ENCODE measurements at places on chromosomes 11 and 22. TPM values are rescaled to one million over a fixed set of nuclear protein-coding genes. Genes with fewer than 3 reads are reported as not detected.

SDF2L1 gene
- 36.0 TPM for total RNA-seq

DNA sequence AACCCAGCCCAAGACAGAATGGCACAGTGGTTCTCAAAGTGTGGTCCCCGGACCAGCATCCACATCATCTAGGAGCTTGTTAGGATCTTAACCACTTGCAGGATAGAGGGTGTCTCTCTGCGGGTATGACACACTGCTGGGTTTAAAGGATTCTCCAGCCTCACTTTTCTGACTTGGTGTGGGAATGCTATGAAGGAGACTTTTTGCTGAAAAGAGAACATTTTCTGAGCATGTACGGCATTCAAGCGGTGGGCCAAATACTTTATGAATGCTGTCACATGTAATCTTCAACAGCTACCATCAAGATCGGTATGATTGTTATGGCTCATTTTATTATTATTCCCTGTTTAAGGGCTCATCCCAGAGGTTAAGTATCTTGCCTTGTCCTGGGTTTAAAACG, 1.8 kb upstream of the CD82 start:
- DNase-seq = no peak

- no peak for DNase-seq
Observed at GRCh38 chr22:29726106-29726505, 6.3 kb downstream of the CABP7 start.

DNA sequence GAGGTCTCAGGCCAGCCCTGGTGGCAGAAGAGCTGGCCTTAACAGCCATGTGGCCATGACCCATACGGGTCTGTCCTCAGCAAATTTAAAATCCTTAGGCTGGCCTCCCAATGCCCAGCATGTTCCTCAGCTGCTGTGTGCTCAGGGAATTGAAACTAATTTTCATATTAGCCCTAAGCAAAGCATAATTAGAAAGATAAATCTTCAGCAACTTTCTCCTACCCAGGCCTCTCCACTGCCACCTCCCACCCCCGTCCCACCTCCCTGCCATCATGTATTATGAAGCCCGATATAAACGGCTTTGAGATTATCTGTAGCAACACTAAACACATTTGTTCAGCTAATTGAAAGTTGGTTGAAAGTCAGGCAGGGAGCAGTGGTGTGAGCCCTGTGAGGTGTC, 178.8 kb upstream of the NTM start:
- DNase-seq = no peak

DNA sequence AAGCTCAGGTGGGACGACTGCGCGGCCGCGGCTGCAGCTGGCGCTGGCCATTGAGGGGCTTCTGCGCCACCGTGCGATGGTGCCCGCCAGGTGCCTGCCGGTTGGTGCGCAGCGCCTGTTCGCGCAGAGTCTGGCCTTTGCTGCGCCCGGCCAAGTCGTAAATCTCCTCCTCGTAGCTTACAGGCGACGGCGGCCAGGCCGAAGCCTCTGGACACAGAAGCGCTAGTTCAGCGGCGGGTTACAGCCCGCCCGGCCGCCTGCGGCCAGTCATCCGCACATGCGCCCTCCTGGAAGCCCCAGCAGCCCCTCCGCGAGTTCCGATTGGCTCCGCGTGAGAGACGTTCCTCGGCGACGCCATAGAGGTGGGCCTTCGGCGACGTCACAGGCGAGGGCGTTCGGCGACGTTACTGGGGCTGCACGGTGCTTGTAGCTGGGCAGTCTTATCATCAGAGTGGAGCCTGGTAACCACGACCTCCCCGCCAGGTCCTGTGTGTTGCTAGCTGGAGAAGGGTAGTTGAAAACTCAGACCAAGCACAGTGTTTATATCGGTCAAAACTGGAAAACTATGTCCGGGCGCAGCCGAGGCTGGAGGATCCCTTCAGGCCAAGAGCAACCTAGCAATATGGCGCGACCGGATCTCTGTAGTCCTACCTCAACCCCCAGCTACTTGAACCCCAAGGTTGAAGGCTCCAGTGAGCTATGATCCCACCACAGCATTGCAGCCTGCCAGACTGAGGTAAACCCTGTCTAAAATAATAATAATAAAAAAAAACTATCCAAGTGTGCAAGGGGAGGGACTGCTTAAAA, 265.7 kb downstream of the OR4C45 start:
- DNase-seq = no peak

NRGN gene
- 7.0 TPM for total RNA-seq

DNA sequence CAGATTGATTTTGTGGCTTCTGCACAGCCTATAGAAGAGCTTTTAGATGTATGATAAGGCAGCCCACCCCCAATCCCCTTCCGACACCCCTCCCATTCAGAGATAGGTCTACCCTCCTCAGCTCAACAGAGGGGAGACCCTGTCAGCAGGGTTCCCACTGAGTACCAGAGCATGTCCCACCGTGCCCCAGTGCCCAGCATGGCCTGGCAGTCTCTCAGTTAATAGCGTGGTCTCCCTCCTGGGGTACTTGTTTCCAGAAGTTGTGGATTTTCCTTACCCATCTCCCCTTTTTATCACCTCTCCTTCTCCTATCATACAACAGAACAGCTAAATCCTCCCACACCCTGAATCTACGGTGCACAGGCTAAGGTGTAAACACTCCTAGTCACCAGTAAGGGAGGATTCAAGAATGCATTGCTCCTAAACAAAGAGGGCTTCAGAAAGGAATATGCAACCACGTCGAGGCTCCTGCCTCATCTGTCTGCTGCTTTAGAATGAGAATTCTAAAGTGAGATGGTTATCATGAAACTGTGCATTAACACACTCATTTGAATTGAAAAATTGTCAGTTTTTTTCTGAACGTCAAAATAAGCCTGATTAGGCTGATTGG, 6.7 kb downstream of the PLAAT2 start:
- peak; percentile 25 for DNase-seq

Measured in H9 (cell line).